Urinary bladder (tissue), 4 donors: ENCODE measurements at places on chromosomes 6 and 20. TPM values are rescaled to one million over a fixed set of nuclear protein-coding genes. Genes with fewer than 3 reads are reported as not detected.

Gene CFAP61
- polyA plus RNA-seq: 0.35 TPM

DNA sequence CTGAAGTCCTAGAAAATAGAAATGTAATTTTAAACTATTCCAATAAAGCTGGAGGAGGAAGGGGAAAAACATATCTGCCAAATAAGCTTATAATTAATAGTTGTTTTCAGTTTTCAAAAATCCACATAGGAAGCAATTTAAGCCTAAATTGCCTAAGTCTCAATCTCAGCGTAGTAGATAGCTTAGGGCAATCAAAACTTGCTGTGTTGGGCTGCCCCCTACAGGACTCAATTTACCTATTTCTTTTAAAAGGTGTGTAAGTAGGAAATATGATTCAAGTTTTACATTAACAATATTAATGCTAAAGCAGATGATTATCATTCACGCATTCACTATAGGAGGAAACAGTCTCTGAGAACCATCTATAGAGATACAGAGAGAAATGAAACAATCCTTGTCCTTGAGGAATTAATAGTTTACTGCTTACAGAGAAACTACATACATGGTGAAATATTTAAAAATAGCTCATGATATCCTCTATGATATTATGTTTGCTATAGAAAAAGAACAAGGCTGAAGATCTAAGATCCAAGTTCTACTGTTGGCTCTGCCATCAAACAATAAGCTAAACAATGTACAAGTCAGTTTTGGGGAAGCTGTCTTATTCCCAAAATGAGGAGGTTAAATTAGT is 102.1 kb downstream of the ATG5 start:
- peak; percentile 23 for DNase-seq

DNA sequence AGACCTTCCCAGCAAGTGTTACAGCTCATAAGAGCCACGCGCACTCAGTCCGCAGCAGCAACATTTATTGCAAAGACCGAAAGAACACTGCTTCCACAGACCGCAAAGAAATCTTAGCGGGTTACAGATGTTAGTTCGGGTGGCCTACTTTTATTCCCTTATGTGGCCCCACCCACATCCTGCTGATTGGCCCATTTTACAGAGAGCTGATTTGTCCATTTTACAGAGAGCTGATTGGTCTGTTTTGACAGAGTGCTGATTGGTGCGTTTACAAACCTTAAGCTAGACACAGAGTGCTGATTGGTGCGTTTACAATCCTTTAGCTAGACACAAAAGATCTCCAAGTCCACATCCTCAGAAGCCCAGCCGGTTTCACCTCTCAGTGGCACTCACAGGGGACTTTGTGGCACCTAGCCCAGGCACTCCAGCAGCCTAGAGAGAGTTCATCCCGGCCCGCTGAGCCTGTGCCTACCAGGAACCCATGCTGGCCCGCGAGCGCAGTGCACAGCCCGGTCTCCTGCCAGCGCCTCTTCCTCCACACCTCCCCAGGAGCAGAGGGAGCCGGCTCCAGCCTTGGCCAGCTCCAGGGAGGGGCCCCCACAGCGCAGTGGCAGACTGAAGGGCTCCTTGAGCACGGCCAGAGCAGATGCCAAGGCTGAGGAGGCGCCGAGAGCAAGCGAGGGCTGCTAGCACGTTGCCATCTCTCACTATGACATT is 244.3 kb upstream of the TSHZ2 start:
- no peak for DNase-seq

- DNase-seq: no peak
Measured at GRCh38 chr20:60352596-60352995, 394.4 kb downstream of the CDH26 start.

GRCh38 chr6:106069478-106069877 is 16.7 kb upstream of the PRDM1 start:
- peak; percentile 63 for DNase-seq

Gene HSF2
- 14.6 TPM for polyA plus RNA-seq

GRCh38 chr6:20013066-20013861 is 176.1 kb downstream of the ID4 start:
- DNase-seq: no peak
